ENCODE measurements at places on chromosomes 4 and X.

GRCh38 chr4:20832826-20833225 is 132.6 kb downstream of the PACRGL start:
- DNase-seq, result no peak

DNA sequence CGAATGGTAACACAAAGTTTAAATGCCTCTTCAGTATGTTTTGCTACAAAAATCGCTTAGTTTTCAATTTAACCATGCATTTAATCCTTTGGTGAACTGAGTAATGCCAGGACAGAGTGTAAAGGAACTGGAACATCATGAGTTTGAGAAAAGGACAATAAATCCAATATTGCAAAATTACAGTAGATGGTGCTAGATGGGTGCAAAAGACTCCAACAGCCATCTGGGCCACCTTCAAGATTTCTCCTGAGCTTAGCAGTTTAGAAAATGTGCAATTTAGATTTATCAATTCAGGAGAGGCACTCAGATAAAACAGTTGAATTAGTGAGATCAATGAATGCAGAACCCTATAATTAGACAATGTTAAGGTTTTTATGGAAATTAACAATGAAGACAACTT is 33.2 kb upstream of the MID1IP1 start:
- no peak for DNase-seq

DNA sequence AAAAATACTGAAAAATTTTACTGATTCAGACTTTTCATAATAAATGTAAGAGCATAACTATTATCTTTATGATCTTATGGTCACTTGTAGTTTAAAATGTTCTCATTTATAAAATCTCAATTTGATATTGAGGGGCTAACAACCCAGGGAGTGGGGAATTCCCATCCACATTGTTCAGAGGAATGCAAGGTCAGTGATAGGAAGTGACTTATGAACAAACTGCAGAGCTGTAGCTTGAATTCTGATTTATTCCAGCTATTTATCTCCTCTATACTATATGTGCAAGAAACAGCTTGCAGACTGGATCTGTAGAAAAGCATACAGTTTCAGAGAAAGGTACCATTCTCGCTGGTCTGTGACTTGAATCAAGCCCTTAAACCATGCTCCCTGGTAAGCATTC is 61.6 kb downstream of the SEC24D start:
- DNase-seq, result no peak

DNA sequence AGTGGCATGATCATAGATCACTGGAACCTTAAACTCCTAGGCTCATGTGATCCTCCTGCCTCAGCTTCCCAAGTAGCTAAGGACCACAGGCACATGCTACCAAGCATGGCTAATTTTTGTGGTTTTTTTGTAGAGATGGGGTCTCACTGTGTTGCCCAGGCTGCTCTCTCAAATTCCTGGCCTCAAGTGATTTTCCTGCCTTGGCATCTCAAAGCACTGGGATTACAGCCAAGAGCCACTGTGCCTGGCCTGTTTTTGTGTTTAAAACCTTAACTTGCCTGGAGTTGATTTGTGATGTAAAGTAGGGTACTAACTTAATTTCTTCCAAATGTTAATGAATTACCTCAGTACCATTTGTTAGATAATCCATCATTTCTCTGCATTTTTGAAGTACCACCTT is 22.3 kb downstream of the DLG3 start:
- DNase-seq, result no peak

DNA sequence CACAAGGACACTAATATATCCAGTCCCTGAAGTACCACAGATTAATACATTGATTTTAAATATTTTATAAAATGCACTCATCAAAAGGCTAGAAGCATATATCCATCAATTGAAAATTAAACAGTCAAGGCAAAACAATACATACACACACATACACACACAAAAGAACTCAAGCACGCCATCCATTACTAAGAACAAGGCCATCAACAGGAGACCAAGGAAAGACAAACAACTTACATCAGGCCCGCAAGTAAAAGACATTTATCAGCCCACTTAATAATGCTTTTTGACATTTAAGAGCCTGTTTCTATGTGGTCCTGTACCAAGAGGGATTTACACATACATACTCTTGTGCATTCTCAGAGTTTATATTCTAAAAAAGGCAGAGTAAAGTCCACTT is 50.0 kb upstream of the ZNF827 start:
- DNase-seq, result no peak

GRCh38 chr4:171594293-171594692 is 218.9 kb upstream of the GALNTL6 start:
- DNase-seq, result no peak

GRCh38 chr4:159455675-159456237 is 352.9 kb downstream of the RAPGEF2 start:
- no peak for DNase-seq

Measured in activated CD8-positive, alpha-beta memory T cell treated with anti-CD3 and anti-CD28 coated beads for 4 hours (primary cell).